Caudate nucleus (tissue), 63 donors: ENCODE measurements at places on chromosomes 2 and 18.

DNA sequence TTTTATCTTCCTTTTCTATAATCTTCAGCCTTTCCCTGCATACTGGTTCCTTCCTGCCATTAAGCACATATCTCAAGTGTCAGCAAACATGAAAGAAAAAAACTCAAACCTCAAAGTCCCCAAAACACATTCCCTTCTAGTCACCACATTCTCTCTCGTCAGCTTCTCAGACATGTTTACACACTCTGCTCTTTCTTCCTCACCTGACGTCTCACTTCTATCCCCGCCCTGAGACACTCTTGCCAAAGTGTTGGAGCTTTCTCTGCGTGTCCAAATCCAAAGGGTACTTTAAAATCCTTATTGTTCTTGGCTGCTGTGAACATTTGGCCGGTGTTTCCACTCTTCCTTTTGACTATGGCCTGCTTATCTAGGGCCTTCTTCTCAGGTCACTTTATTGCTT, 47.9 kb downstream of the SOX11 start:
- DNase-seq = no peak

- no peak for DNase-seq
These were observed 196.0 kb downstream of the ZEB2 start for GRCh38 chr2:144323946-144324345.

GRCh38 chr2:9693646-9694045, 62.8 kb upstream of the YWHAQ start:
- no peak for DNase-seq

- DNase-seq = no peak
These were observed 12.2 kb downstream of the SLC9A4 start for GRCh38 chr2:102485147-102485785.

DNA sequence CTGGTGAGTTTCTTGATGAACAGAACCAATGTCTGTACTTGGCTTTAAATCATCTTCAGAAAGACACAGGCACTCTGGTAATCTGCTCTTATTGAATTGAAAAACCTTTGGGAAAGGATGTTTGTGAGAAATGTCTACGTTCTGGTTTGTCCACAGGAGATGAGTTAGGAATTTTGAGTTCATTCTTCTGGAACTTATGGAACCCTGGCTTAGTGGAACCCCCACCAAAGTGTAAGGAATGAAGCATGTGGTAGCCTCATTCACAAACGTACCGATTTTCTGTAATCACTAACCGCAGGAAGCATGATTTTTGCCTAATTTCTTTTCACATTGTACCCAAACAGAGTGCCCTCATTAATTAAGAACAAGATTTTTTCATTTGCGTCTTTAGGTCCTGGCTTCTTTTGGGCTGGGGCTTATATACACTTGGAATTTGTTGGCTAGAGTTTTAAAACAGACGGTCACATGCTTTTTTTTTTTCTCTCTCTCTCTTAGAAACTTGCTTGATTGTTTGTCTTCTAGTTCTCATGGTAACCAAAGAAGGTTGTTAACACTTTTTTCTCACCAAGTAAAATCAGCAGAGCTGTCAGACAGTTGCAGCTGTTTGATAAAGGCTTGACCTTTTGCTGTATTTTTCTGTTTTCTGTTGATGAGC, 314.1 kb upstream of the THUMPD2 start:
- DNase-seq = no peak

GRCh38 chr18:31679791-31680432, 4.5 kb downstream of the B4GALT6 start:
- no peak for DNase-seq

GRCh38 chr2:20501974-20502373, 55.1 kb downstream of the RHOB start:
- DNase-seq = no peak

DNA sequence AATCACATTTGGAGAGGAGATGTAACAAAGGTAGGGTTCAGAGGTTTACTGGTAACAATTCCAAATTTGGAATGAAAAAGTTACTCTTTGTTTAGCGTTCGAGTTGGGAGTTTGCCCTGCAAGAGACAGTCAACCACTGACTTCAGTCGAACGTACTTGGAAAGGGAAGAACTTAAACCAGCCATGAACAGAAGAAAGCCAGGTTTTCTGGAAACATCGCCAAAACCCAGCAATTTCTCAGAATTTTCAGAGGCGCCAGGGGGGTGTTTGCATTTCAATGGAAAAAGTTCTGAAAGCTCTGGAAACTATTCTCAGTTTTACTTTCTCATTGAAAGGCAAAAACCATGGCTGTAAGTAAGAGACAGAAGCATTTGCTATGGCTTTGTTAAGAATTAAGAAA, 28.5 kb upstream of the AQP4 start:
- no peak for DNase-seq

DNA sequence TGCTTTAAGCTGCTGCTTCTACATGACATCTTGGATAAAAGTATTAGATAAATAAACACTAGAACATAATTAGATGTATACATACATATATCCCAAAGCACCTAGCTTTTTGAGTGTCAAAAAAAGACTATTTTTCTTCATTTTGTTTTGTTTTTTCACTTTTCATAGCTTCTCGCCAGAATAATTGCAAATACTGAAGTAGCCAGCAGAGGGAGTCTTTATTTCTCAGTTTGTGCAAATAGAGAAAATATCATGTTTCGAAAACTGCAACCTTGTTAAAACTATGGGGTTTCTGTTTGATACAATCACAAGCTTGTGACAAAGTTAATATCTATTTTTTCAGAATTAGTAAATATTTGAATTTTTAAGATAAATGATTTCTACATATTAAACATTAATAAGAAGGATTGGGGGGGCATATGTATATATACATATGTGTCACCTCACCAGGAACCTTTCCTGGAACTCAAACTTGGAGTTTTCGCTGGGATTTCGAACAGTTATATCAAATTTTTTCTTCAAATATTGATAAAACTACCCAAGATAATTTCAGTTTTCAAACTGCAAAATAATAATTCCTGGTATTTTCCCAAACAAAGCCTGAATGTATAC, 61.0 kb downstream of the GRB14 start:
- no peak for DNase-seq

DNA sequence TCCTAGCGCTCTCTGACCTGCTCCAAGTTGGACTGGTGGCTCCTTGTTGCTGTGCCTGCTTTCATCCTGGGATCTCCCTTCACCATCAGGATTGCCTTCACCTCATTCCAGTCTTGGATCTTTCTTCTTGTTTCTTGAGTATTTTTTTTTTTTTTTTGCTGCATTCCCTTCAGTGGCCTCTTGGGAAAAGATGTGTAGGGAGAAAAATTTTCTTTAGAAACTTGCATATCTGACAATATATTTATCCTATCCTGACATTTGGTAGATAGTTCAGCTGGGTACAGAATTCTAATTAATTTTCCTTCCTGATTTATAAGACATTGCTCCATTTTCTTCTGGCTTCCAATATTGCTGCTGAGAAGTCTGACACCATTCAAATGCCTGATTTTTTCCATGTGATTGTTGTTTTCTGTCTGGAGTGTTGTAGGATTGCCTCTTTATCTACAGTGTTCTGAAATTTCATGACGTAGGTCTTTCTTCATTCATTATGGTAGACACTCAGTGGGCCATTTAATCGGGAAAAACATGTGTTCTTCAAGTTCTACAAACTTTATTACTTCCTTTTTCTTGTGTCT, 23.0 kb upstream of the IL1A start:
- DNase-seq = no peak

DNA sequence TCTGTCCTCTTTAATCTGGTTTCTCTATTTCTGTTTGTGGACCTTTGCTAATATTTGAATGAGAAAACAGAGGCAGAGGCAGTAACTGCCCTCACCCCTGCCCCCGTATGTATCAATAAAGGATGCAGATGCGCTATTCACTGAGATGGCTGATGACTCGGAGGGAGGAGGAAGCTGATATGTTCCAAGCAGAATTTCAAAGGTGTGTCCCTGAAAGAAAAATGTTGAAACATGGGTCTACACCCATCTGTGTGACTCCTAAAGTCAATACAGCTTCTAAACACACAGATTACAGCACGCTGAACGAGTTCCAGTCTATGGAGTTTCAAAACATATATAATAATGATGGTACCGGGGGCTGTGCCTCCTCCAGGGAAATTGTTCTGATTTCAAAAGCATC, 38.8 kb downstream of the EPHA4 start:
- no peak for DNase-seq

- no peak for DNase-seq
These were observed 38.3 kb upstream of the EPB41L3 start for GRCh38 chr18:5582076-5582475.

GRCh38 chr2:128405467-128405900, 86.8 kb upstream of the HS6ST1 start:
- DNase-seq = no peak

- DNase-seq = no peak
These were observed 46.7 kb downstream of the MAPK4 start for GRCh38 chr18:50606609-50607008.

DNA sequence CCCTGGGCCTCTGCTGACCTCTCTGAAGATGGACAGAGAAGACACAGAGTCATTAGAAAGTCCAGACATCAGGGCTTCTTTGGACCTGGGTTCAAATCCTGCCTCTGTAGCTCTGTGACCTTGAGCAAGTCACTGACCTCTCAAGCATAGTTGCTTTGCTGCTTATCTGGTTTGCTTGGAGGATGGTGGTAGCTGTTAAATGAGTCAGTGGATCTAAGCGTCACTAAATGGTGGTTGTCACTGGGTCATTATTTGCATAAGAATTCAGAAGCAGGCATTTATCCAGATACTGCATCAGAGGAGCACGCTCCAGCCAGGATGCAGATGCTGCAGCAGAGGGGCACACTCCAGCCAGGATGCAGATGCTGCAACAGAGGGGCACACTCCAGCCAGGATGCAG, 229.2 kb downstream of the GLI2 start:
- no peak for DNase-seq

DNA sequence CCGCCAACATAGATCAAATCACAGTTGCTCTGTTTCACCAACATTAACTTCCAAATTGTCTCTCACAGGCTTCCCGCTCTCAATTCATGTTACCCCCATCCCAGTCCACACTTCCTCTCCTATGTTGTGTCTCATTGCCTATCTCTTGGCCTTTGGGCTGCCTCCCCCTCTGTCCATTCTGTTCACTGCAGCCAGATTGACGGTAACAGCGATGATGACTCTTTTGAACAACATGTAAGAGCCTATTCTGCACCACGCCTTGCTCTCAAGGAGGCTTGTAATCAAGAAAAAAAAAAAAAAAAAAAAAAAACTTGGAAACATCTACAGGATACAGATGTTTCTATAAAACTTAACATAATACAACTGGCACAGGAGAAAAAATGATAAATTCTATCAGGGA, 77.3 kb upstream of the RMDN2 start:
- DNase-seq = no peak

DNA sequence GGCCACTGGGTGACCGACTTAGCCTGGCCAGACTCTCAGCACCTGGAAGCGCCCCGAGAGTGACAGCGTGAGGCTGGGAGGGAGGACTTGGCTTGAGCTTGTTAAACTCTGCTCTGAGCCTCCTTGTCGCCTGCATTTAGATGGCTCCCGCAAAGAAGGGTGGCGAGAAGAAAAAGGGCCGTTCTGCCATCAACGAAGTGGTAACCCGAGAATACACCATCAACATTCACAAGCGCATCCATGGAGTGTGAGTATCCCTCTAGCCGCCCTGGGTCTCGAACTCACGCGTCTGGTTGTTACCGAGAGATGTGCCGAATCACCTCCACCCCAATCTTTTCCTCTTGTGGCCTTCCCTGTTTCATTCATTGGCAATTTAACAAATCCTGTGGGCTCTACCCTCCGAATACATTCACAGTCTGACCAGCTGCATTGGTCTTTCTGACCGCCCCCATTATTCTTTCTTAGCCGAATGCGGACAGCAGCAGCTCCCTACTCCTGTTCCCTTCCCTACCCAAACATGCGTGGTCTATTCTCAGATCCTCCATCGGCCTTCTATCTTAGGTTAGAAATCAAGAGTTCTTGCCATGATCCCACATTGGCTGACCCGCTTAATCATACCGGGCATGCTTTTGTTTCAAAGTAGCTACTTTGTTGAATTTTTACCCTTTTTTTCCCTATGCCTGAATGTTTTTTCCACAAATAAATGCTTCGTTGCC, 631 bp downstream of the RPL31 start:
- DNase-seq = no peak

DNA sequence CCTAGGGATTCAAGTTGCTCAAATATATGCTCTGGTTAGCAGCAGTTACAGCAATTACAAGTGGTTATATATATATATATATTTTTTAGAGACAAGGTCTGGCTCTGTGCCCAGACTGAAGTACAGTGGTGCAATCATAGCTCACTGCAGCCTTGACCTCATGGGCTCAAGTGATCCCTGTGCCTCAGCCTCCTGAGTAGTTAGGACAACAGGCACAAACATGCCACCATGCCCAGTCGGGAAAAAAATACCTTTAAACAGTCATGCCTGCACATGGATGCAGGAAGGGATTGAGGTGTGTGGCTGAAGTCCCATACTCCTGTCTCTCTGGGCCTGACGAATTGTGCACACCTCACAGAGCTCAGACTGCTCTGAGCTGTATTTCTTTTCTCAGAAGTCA, 19.6 kb upstream of the DNAH7 start:
- no peak for DNase-seq

DNA sequence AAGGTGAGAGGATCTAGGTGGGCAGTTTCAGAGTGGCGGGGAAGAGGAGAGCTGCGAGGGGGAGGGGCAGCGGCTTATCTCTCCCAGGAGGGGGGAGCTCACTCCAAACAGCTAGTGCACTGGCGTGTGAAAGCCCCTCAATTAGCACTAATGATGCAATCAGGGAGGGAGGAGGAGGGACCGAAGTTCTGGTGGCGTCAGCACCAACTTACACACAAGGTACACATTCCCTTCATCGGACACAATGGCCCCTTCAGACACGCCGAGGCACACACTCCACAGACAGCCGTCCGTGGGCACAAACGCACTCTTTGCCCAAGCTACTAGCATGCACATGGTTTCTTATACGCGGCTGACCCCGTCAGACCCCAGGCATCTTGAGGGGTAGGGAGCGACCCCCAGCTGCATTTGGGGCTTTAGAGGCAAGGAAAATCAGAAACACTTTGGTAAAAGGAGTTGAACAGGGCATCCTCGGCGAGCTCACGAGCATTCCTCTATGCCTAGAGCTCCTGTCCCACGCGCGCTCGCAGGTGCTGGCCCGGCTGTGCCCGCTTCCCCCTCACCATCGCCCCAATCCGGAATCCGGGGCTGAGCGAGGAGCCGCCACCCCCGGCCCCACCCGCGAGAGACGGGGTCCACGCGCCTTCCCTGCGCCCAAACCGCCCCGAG, 868 bp upstream of the PKDCC start:
- DNase-seq = no peak

DNA sequence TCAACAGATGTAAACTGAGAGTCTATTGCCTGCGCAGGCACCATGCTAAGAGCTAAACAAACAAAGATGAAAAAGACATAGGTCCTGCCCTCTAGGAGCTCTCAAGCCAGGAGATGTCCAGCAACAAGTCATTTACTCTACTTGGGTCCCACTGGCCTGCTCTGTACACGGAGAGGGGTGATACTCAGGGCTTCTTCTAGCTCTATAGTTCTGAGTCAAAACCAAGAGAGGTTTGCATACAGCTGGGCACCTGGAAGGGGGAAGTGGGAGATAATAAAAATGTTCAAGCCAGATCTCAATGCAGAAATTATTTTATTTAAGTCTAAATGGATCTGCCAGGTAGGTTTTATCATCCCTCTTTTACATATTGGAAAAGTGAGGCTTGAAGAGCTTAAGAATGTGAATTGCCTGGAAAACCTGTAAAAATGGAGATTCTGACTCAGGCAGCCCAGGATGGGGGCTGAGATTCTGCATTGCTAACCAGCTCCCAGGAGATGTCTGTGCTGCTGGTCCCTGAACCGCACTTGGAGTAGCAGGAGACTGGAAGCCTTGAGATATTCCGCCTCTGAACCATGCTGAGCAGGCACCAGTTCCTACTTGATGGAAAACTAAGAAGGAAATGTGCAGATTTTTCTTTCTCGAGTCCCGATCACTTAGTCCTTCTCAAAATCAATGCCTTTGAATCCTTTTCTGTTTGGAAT, 201.1 kb downstream of the PRKCE start:
- DNase-seq = no peak
